ENCODE measurements at places on chromosomes 5 and 9.

GRCh38 chr9:99024959-99025358, 80.0 kb upstream of the TGFBR1 start:
- no peak for DNase-seq

- DNase-seq, result no peak
Measured at GRCh38 chr9:23771746-23772384, 54.2 kb downstream of the ELAVL2 start.

DNA sequence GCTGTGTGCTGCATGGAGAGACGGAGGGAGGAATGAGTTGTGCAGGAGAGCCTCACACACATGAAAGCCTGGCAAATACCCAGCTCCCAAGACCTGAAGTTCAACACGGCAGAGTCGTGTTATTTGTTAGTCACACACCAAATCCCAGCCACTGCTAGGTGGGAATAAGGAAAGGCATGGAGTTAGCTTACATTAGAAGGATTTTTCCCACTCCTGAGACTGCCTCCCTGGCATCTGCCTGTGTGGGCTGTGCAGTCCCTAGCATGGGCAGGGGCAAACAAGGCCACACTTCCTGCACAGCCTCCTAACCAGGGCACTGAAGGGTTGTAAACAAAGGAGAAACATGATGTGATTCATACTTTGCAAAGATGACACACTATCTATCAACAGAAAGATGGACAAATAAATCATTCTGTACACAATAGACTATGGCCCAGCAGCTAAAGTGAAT, 306.8 kb downstream of the SPOCK1 start:
- no peak for DNase-seq

GRCh38 chr5:39138892-39139291, 64.7 kb upstream of the RICTOR start:
- DNase-seq, result no peak

- no peak for DNase-seq
Measured at GRCh38 chr9:71403106-71403505, 281.7 kb upstream of the TRPM3 start.

DNA sequence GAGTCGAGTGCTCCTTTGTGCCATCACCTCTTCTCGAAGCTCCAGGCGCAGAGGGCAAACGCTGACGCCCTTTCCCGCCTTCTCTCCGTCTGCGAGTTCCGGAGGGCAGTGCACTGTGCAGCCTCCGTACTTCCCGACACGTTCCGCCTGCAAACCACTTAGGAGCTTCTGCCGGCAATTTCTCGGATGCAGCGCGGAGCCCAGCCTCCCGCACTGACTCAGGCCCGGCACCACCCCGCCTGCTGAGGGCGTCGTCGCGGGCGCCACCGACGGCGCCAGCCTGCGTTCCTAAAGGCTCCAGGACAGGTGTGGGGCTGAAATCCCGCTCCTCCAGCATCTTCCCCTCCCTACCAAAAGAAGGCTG, 9.3 kb upstream of the TRIM36 start:
- no peak for DNase-seq

DNA sequence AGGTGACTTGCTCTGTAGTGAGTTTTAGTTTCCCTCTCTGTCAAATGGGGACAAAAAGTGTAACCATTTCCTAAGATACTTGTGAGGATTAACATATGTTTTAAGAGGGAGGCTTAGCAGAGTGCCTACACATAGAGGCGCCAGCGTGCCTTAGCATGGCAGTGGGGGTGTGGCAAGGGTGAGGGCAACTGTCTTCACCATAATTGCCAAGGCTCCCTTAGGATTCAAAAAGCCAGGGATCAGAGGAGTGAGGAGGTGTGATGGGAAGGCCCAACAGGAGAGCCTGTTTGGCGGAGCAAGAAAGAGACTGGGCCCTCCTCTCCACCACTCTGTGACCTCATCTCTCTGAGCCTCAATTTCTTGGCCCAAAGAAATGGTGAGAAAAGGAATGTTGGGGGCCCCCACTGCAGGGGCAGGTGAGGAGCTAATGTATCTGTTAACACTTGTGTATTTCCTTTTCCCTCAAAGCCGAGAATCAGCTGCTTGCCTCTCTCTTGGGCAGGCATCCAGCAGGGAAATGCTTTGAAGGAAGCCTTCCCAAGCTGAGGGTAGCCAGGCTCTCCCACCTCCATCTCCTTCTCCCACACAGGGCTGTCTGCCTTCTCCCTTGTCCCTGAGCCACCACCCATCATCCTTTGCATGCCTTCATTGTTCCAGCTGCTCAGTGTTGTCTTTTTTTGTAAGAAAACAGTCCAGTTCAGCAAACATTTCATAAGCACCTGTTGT, 76.0 kb downstream of the DAB2IP start:
- no peak for DNase-seq

- DNase-seq, result no peak
Measured at GRCh38 chr9:89419978-89420394, 77.9 kb downstream of the SEMA4D start.

- DNase-seq, result no peak
Measured at GRCh38 chr9:4936823-4937222, 48.2 kb upstream of the JAK2 start.

DNA sequence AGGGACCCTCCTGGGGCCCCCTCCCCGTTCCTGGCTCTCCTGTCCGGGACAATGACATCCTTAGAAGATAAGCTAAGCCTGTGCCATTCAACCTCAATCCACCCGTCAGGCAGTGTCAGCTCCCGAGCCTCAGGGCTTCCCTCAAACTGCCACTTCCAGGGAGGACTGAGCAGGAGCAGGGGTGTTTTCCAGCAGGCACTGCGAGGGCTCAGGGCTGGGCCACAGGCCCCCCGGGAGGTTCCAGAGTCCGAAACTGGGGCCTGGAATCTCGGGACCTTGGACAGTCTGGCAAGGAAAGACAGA, 26.2 kb downstream of the LHX3 start:
- no peak for DNase-seq

DNA sequence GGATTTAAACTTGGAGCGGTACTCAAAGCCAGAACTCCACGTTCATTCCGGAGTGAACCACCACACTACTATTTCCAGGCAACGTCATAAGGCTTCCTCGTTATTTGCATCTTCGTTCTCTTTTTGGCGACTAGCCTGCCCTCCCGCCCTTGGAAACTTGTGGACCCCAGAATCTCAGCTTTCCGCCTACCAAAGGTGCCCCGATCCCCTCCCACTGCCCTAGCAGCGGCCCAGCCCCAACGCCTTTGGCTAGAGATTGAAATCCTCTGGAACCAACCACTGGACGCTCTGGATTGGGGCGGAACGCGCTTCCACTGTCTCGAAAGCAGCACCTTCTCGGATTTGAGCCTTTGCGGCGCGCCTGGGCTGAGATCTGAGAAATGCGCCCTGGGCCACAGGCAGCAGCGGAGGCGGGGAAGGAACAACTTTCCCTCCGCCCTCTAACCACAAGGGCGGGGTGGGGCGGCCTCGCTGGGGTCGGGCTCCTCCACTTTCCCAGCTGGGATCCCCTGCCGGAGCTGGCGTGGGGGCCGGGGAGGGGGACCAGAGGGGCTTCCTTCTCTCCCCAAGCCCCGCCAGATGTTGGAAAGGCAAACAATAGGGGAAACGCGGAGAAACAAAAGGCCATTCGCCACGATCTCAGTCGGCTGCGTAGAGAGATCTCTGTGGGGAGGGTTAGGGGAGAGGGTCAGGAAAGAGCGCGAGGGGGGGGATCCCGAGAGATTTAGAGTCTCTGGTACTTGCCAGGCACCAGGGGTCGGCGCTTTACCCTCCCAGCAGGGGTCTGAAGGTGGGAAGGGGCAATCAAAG, 1.3 kb downstream of the MOB3B start:
- no peak for DNase-seq

- DNase-seq, result no peak
Measured at GRCh38 chr5:121668635-121669034, 183.0 kb upstream of the FTMT start.

DNA sequence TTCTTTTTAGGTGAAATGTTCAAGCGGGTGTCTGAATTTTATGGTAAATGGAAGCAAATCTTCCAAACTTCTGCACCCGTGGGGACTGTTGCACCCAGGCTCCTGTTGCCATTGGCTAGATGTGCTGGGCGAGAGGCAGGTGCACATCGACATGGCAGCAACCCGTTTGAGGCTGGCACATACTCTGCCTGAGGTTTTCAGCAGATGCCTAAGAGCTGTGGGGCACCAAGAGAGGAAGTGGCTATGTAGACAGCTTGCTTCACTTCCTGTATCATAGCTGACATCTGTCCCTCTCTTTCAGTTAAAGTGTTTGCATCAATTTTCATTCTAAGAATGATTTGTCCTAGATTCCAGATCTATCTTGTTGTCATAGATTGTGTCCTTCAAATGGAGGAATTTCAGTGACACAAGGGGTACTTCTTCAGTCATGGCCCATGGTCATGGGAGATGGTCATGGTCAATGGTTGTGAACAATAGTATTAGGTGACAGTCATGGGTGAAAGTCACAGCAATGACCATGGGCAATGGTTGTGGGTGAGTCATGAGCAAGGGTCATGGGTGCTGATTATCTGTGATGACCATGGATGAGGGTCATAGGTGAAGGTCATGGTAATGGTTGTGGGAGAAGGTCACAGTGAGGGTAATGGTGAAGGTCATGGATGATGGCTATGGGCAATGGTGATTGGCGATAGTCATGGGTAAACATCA, 115.1 kb upstream of the IRX4 start:
- no peak for DNase-seq

DNA sequence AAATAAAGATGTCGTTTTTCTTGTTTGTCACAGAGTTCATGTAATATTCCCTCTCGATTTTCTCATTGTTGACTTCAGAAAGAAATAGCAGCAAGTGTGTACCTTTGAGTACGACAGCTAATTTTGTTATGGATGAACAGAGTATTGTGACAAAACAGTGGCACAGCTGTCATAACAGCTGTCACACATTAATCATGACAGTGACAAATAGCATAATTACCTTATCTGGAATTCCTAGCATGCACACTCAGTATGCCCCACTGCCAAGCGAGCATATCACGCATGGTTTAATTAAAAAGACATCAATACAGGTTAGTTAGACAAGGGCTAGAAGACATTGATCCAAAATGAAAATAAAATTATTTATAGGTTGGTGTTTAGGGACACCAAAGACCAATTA, 375.1 kb downstream of the SPATA31D1 start:
- no peak for DNase-seq

DNA sequence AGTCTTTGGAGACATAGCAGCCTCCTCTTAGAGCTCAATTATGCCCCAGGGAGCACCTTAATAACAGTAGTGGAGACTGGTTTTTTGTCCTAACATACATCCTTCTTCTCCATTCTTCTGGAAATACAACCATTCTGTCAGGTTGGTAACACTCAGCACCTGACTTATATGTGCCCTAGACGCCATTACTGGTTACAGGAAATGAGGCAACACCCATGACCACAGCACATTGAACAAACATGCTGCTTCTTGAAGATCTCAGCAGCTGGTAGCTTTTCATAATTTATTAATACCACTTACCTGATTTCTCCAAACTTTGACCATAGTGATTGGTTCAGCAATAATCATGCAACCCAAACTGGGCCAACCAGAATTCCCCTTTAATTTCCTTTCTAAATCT, 25.1 kb upstream of the TRPM3 start:
- no peak for DNase-seq

DNA sequence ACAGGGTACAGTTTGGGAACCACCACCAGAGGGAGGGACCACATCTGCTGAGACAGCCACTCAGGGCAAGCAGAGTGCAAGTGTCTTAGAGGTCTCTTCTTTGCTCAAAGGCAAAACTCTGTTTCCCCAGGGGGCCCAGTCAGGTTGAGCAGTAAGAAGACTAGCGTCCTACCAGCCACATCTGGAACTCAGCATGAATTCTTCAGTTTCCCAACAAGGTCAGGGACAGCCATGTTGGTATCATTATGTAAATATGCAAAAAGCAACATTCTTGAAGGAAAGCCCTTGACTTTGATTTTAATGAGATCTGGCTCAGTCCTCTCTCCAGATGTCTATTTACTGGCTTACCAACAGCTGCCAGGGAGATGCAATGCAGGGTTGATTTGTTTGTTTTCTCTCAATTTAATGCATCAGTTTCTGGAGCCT, 46.7 kb downstream of the TGFBI start:
- no peak for DNase-seq

All from activated CD4-positive, CD25-positive, alpha-beta regulatory T cell (primary cell).